ENCODE measurements at places on chromosomes 4 and X.
A peak's percentile ranks its signal among the peaks of the same experiment; 100 is the strongest.

DNA sequence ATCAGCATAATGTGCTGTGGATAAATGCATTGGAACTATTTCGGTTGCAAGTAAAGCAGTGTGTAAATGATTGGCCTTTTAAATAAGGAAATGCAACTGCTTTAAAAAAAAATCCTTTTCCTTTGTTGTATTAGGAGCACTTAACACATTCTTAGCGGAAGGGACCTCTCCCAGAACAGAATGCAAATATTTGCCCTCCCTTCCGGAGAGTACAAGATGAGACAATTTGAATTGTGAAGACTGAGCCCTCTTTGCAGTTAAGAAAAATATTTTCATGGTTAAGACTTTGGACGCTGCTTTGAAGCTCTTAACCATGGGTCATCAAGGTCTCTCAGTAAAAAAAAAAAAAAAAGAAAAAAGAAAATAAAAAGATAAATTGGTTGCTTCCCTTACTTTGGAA, 9.5 kb upstream of the NOX1 start:
- no peak for DNase-seq

GRCh38 chrX:18390941-18391538, 34.4 kb upstream of the CDKL5 start:
- DNase-seq: peak; percentile 26

DNA sequence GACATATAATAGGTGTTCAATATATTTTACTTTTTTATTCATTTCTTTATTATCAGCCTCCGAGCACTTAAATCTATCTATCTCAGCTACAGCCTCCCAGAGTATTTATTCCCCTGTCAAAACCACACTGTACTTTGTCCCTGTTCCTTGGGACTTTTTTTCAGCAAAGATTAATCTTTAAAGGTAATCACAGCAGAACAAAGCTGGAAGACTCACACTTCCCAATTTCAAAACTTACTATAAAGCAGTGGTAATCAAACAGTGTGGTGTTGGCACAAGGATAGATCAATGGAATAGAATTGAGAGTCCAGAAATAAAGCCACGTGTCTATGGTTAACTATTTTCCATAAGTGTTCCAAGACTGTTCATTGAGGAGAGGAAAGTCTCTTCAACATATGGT, 59.7 kb downstream of the KLHL13 start:
- no peak for DNase-seq

- DNase-seq: no peak
These were observed 45.3 kb downstream of the ANK2 start for GRCh38 chr4:113094802-113095201.

- no peak for DNase-seq
These were observed 1.6 kb downstream of the TMEM187 start for GRCh38 chrX:153974003-153974725.

DNA sequence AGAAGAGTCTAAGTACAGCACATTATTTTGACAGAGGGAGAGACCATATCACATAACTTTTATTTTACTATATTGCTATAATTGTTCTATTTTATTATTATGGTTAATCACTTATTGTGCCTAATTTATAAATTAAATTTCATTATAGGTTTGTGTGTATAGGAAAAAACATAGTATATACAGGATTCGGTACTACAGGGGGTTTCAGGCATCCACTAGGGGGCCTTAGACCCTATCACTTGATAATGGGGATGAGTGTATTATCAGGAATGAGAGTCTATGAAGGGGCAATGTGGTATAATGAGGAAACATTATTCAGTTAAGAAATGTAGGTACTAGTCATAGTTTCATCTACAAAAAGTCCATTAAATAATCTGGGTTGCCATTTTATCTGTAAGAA, 833.1 kb downstream of the C4orf33 start:
- DNase-seq: no peak

GRCh38 chr4:41236032-41236431, 20.7 kb upstream of the UCHL1 start:
- DNase-seq: no peak

DNA sequence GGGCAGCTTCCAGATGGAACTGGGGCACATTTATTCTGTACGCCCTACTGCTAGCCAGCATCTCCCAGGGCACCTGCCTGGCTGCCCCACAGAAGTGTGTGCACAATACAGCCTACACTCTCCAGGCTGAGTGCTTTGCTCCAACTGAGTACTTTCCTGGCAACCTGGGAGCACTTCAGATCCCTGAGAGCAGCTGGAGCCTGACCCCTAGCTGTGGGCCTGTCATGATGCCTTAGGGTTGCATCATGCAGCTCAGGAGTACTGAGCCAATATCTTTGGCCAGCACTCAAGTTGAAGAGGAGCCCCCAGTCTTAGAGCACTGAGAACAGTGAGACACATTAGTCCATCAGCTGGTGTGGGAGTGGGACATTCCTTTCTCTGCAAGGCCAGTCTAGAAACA, 321.9 kb downstream of the CFAP47 start:
- DNase-seq: no peak

DNA sequence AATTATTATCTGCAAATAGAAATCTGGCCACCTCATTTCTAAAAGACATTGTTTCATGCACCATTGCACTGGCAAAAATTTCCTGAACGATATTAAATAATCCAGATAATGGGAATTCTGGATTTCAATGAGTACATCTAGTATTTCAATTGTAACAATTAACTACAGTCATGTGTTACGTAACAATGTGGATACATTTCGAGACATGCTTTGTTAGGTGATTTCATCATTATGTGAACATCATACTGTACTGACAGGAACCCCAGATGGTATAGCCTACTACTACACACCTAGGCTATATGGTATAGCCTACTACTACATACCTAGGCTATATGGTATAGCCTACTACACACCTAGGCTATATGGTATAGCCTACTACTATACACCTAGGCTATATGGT, 14.8 kb downstream of the LAMTOR3 start:
- no peak for DNase-seq

- DNase-seq: no peak
These were observed 5.2 kb upstream of the AMBN start for GRCh38 chr4:70586841-70587240.

GRCh38 chr4:100347241-100347640, 157.0 kb upstream of the DDIT4L start:
- no peak for DNase-seq

GRCh38 chr4:6123116-6123515, 77.2 kb downstream of the JAKMIP1 start:
- DNase-seq: no peak

GRCh38 chr4:67765401-67765800, 11.2 kb upstream of the GNRHR start:
- peak; percentile 73 for DNase-seq

GRCh38 chr4:148634476-148634875, 192.3 kb upstream of the NR3C2 start:
- DNase-seq: no peak

Data from DMS79 treated with DMSO at 0.1 percent for 48 hours (cell line).